Activated CD4-positive, alpha-beta T cell treated with anti-CD3 and anti-CD28 coated beads, Interleukin-2, amount 50 U/mL, for 48 hours (primary cell): ENCODE measurements at places on chromosomes 2 and 18.

DNA sequence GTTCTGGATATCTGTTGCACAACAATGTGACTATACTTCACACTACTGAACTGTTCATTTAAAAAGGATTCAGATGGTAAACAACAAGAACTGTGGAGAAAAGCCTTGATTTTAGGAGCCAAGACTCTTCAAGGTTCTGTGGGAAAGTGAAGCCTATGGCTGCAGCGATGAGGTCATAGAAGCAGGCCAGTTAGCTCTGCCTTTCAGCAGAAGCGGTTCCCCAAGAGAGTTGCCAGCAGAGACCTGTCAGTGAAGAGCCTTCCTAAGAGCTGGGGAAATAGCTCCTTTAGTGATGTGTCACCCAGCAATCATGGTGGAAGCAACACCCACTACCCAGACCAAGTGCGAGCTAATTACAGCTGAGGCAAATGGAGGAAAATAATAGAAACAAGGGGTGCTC, 346.5 kb upstream of the ETAA1 start:
- no peak for DNase-seq

DNA sequence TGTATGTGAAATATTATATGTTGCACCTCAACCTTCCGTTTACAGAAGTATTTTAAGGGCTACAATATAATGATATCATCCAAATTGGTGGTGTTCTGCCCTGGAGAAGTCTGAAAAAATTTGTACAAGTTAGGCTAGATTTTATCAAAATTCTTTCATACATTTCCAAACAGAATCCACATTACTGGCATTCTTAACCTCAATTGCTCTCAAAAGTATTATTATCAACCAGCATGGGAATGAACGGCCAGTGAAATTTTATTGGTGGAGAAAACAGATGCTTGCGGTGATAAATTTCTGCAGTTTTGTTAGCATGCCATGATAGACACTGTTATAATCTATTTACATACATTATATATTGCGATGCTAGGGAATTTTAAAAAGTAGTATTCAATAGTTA, 88.3 kb upstream of the TFPI start:
- DNase-seq: no peak

GRCh38 chr18:49406863-49407262, 53.6 kb downstream of the DYM start:
- no peak for DNase-seq

DNA sequence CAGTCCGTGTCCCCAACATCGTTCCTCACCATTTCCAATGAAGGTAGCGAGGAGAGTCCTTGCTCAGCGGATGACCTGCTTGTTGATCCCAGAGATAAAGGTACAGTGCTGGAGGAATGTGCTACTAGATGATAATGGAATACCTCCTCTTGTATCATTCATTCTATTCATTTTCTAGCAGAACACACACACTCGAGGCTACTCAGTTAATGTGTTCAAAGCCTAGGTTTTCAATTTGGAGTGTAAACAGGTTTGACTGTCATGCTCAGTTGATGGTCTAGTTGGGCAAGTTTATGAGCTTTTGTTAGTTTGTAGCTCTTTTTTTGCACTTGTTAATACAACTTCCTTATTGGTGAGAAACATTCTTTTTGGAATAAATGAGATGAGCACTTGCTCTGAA, 114.2 kb downstream of the ICA1L start:
- no peak for DNase-seq

- DNase-seq: no peak
Measured at GRCh38 chr2:184197413-184197812, 400.9 kb upstream of the ZNF804A start.

GRCh38 chr18:11946756-11947155, 34.6 kb upstream of the IMPA2 start:
- peak; percentile 6 for DNase-seq

- no peak for DNase-seq
Measured at GRCh38 chr2:127278959-127279358, 15.0 kb downstream of the ERCC3 start.

GRCh38 chr18:22964116-22964515, 31.0 kb downstream of the RBBP8 start:
- no peak for DNase-seq

- no peak for DNase-seq
Measured at GRCh38 chr2:230542751-230543150, 126.8 kb downstream of the SP100 start.

DNA sequence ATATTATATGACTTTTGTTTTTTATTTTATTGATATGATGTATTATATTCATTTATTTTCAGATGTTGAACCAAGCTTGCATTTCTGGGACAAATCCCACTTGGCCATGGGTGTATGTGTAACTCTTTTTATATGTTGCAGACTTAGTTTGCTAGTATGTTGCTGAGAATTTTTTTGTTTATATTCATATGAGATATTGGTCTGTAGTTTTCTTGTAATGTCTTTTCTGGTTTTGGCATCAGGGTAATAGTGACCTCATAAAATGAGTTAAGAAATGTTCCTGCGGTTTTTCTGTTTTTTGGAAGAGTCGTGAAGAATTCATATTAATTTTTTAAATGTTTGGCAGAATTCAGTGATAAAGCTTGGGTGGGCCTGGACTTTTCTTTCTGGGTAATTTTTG, 88.7 kb downstream of the ASB1 start:
- no peak for DNase-seq

DNA sequence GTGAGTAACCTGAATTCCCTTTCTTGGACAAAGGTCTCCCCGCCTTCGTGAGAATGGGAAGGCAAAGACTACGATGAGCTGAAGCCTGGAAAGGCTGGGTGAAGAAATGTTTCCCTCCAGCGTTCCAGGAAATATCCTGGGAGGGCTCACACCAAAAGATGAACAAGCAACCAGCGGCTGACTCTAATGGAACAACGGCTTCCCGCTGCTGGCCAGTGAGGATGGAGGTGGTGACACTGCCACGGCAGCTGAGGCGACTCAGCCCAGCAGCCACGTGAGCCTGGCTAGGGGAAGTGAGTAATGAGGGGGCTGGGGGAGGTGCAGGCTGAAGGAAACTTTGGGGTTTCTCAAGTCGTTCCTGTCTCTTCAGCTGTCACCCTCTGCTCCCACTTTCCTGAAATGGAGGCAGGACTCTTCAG, 105.0 kb upstream of the SMAD7 start:
- peak; percentile 31 for DNase-seq

- DNase-seq: no peak
Measured at GRCh38 chr2:188974164-188974563, at the start of gene COL3A1. Gene COL3A1 (plus strand): TSS chr2:188974373. CDS start chr2:188974490, 117 bp downstream.

- DNase-seq: no peak
Measured at GRCh38 chr2:63057249-63058143, 6.9 kb downstream of the OTX1 start.

- no peak for DNase-seq
Measured at GRCh38 chr18:23547846-23548245, 38.5 kb downstream of the NPC1 start.

DNA sequence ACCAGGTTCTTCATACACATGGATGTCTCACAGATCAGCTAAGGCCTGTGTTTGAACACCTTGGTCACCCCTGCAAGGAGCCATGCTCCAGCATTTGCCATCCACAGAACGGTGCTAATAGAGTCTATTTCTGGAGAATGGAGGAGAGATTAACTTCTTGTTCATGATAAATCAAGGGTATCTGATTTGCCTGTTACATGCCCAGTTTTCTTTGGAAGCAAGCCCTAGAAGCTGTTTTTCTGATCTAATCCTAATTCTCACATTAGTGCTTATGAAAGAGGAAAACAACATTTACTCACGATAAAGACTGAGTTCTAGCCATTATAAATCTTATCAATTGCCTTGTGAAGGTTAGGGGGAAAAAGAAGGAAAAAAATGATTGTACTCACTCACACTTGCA, 119.6 kb upstream of the DTNA start:
- no peak for DNase-seq

GRCh38 chr2:171185941-171186340, 25.2 kb upstream of the TLK1 start:
- no peak for DNase-seq

GRCh38 chr2:158391876-158392275, 64.7 kb downstream of the CCDC148 start:
- DNase-seq: no peak

DNA sequence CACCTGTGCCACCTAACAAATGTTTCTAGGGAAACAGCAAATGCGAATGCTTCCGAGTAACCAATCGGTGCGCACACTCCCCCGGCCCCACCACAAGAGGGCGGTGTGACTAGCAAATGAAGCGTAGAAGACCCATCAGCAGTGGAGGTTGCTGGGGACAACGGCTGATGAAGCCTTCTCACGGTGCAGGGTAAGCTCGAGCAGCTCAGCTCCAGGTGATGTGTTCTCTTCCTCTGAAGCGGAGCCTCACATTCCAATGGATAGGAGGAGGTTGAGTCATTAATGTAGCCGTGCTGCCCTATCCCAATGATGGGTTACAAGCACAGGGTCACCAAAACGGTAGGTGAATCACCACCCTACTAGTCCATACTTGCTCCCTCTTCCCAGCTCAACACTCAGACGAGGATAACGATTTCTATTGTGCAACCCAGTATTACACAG, 127.6 kb upstream of the TWIST2 start:
- DNase-seq: peak; percentile 71

- no peak for DNase-seq
Measured at GRCh38 chr2:158600155-158600802, 143.5 kb downstream of the PKP4 start.

GRCh38 chr2:196278491-196278911, 107.1 kb upstream of the STK17B start:
- peak; percentile 65 for DNase-seq

DNA sequence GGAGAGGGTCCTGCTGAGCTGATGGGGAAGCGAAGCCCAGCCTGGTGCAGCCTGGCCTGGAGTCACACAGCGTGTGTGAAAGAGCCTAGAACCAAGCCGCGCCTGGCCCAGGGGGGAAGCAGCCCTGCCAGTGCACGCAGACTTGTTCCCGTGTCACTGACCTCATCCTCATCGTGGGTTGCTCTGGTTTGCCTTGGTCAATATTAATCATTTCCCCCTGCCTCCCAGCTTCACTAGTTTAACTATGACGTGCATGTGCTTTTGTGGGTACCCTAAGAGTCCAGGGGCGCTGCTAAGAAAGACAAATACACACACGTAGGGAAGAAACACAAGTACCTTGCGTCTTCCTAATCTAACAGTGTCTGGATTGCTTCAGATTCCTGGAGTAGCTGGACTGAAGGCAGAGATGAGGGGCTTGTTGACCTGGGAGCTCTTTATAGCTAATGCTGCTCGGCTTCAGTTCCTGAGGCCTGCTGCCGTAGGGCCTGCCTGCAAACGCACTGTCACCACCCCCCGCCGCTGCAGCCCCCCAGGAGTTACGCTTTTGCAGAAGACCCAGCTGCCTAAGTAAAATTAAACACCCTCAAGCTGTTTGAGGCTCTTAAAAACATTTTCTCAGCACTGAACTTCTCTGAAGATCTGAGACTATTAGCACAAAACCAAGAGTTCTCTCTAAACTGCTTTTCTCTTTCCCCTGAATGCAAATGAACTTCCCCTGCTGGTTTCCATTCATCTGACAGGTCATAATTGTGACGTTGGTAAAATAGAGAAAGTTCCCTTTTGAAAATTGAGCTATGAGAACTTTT, 159.2 kb downstream of the FAM210A start:
- DNase-seq: peak; percentile 43

DNA sequence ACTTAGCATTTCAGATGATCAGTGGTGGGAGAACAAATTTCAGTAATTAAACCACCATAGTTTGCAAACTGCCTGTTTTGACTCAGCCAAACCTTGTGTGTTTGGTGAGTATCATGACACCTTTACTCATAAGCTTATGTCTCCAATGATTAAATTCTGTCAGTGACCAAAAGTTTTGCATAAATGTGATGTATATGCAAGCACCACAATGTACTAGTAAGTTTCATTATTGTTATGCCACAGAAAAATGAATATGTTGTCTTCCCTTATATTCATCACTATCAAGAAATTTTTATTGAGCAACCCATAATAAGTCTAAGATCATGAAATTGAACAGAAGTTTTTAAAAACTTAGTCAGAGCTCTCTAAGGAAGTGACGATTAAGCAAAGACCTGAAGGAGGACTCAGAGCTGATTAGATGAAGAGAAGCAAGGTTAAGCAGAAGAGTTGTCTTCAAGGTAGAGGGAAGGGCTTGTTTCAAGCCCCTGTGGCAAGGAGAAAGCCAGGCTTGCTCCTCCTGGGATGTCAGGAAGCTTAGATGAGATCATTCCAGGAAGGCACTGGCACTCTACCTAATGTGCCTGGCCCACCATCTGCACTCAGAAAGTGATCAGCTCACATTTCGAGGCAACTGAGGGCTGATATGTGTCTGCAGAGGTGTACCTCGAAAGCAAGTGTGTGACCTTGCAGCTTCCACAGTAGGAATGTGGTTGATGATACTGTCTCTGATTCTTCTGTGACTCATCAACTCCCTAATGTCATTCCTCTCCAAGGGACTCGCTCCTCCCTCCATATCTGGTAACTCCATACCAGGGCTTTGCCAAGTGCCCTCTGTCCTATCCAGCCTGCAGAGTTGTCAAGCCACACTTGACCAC, 54.7 kb downstream of the KCTD18 start:
- DNase-seq: peak; percentile 18

DNA sequence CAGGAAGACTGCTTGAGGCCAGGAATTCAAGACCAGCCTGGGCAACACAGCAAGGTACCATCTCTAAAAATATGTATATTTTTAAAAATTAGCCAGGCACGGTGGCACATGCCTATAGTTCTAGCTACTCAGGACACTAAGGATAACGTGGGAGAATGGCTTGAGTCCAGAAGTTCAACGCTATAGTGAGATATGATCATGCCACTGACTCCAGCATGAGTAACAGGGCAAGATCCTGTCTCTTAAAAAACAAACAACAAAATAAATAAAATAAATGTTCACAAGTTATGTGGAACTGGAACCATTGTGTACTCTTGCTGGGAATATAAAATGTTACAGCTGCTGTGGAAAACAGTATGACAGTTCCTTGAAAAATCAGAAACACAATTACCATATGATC, 47.2 kb downstream of the USP34 start:
- DNase-seq: no peak

DNA sequence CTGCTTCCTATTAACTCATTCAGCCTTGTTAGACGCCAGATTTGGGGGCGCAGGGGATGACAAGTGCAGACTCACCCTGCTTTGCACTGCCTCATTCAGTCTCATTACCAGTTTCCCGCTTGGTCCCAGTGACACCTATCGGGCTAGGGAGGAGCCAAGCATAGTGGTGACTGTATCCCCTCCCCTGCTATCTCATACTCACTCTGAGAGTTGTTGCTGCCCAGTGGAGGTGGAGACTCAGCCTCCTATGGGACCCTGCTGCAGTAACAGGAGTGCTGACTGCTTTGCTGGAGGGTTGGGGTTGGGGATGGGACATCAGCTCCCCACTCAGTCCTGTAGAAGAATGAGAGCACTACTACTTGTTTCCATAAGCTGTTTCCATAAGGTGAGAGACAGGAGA, 21.3 kb upstream of the PIK3C3 start:
- no peak for DNase-seq

- no peak for DNase-seq
Measured at GRCh38 chr18:12007063-12007462, 25.8 kb downstream of the IMPA2 start.

GRCh38 chr2:3628241-3628679, 29.7 kb upstream of the ALLC start:
- DNase-seq: no peak

DNA sequence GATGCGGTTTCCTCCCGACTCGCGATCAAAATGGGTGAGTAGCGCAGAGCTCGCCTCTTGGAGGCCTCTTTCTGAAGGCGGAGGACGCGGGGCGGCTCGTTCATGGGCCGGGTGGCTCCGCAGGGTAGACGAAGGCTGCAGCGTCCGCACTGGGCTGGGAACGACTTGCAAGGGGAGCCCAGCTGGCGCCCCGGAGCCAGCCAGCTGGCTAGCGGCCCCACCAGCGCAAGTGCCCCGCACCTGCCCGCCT, 328 bp upstream of the PASK start:
- DNase-seq: no peak
